GM12878 (cell line): ENCODE measurements at places on chromosomes 6 and 20. TPM values are rescaled to one million over a fixed set of nuclear protein-coding genes. Genes with fewer than 3 reads are reported as not detected.

The FUT9 gene
- total RNA-seq = not detected in 2 replicates

The PPP1R3D gene
- 4.8 and 5.1 TPM in 2 replicates for total RNA-seq

The CST5 gene
- not detected in 2 replicates for total RNA-seq

The CD109 gene
- total RNA-seq = 3.2 and 4.4 TPM in 2 replicates

The SIRPA gene
- 13.1 and 13.3 TPM in 2 replicates for total RNA-seq

The C6orf58 gene
- total RNA-seq = not detected in 2 replicates

The TBCC gene
- 18.5 and 21.3 TPM in 2 replicates for total RNA-seq

The RBM24 gene
- total RNA-seq = not detected in 2 replicates

The C2 gene
- total RNA-seq = 0.58 and 0.97 TPM in 2 replicates

The SLC22A16 gene
- not detected in 2 replicates for total RNA-seq

The NRSN1 gene
- not detected in 2 replicates for total RNA-seq

The PGBD1 gene
- total RNA-seq = 3.0 and 3.7 TPM in 2 replicates

The DEFB113 gene
- not detected in 2 replicates for total RNA-seq

The TMEM14B gene
- total RNA-seq = 80.5 and 90.0 TPM in 2 replicates

The IYD gene
- 0.24 TPM in 1 of 2 replicates, not detected in the other for total RNA-seq

The MAP7 gene
- total RNA-seq = 0.13 and 0.21 TPM in 2 replicates

The ZBTB9 gene
- total RNA-seq = 9.2 and 10.4 TPM in 2 replicates

The PRDM13 gene
- 0.15 TPM in 1 of 2 replicates, not detected in the other for total RNA-seq

The DHX35 gene
- total RNA-seq = 13.4 and 15.6 TPM in 2 replicates

The TRIM40 gene
- total RNA-seq = not detected in 2 replicates

The PLCB4 gene
- 0.05 TPM in 1 of 2 replicates, not detected in the other for total RNA-seq

The TRIM10 gene
- not detected in 2 replicates for total RNA-seq

The RIPPLY2 gene
- 0.77 TPM in 1 of 2 replicates, not detected in the other for total RNA-seq
